ENCODE measurements at places on chromosomes 16 and 17. TPM values are rescaled to one million over a fixed set of nuclear protein-coding genes. Genes with fewer than 3 reads are reported as not detected.

GRCh38 chr17:676060-676700 lies 38.5 kb downstream of the VPS53 start:
- peak; percentile 93 for DNase-seq

The TMEM235 gene
- total RNA-seq, result not detected

The TMEM238L gene
- not detected for total RNA-seq

The MYH1 gene
- total RNA-seq, result not detected

DNA sequence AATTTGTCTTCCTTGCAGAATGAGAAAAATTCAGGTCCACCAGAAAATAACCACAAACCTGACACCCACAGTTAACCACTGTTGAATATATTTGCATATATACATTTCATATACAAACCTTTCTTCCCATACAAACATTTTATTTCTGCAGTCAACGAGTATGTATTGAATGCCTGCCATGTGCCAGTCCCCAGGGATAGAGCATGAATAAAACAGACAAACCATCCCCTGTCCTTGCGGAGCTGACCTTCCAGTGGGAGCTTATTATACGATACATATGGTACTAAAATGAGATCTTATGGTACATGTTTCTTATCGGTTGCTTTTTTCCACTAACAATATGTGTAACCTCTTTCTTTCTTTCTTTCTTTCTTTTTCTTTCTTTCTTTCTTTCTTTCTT lies 116.7 kb downstream of the PITPNC1 start:
- no peak for DNase-seq

DNA sequence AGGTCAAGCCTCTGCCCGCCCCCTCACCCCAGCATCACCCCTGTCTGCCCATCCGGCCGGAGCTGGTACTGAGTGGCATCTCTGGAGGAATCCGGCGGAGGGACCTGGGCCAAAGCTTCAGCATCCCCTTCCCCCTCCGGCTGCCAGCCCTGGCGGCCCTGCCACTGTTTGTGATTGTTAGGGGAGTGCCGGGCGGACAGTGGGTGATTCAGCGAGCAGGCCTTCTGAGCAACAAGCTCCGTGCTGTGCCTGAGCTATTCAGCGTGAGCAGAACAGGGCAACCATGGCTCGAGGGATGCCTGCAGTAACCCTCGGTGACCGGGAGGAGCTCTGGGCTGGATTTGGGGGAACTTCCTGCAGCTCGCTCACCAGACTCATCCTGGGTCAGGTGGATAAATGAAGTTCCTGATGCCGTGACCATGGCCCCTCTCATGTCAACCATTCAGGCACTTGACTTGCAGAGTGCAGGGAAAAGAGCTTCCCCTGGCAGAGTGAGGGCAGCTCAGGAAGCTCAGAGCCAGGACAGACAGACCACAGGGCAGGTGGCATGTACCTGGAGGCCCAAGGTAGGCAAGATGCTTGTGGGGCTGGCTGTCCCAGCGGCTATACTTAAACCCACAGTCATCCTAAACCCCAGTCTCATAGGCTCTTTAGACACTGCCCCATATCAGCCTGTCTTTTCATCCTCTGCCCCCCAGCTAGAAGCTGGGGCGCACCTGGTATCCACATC lies 24.3 kb upstream of the MLKL start:
- DNase-seq, result peak; percentile 18

GRCh38 chr16:49858200-49859124 lies 2.5 kb upstream of the ZNF423 start:
- peak; percentile 42 for DNase-seq

The G6PC1 gene
- not detected for total RNA-seq

DNA sequence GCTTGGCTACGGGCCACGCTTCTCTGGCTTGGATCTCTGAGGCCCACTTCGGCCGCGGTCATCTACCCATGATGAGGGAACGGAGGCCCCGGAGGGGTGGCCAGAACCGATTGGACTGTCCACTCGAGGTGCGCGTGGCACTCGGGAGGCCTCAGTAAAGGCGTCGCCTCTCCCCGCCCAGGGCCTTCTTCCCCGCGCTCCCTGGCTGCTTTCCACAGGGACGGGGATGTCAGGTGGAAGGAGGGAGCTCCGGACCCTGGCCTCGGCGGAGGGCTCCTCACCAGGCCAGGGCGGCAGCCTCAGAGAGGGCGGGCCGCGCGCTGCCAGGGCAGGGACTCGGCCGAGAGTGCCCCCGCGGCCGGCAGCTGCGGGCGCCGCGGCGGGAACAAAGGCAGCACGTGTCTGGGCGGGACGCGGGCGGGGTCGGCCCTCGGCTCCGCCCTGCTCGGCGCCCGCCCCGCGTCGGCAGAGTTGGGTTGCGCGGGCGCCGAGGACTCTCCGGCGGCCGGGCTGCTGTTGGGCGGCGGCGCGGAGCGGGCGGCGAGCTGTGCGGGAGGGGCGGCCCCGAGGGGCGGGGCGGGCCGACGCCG lies 587 bp upstream of the CDK5R1 start:
- peak; percentile 82 for DNase-seq

The CCL8 gene
- total RNA-seq, result not detected

The KRTAP9-8 gene
- not detected for total RNA-seq

DNA sequence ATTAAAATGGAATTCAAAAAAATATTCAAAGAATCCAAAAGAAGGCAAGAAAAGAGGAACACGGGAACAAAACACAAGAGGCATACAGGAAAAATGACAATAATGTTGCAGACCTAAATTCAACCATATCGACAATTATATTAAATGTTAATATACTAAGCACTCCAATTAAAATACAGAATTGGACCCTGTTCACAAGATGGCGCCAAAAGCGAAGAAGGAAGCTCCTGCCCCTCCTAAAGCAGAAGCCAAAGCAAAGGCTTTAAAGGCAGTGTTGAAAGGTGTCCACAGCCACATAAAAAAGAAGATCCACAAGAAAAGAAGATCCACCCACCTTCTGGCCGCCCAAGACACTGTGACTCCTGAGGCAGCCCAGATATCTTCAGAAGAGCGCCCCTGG lies 6.3 kb upstream of the XAF1 start:
- no peak for DNase-seq

DNA sequence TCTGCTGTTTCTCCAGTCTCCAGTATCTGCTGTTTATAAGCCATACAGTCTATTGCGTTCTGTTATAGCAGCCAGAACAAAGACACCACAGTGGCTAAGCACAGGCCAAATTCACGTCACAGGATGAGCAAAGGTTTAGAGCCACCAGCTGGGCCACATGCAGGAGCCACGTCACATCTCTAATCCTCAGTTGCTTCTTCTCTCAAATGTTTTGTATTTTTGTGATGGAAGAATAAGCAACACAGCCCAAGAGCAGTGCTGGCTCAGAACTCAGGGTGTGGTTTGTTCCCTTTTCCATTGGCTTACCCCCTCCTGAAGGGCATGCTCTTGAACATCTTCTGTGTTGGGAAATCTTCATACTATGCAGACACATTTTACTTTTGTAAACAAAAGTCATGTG lies 309.4 kb upstream of the CDH5 start:
- DNase-seq, result no peak

The FLCN gene
- total RNA-seq, result 75.3 TPM

DNA sequence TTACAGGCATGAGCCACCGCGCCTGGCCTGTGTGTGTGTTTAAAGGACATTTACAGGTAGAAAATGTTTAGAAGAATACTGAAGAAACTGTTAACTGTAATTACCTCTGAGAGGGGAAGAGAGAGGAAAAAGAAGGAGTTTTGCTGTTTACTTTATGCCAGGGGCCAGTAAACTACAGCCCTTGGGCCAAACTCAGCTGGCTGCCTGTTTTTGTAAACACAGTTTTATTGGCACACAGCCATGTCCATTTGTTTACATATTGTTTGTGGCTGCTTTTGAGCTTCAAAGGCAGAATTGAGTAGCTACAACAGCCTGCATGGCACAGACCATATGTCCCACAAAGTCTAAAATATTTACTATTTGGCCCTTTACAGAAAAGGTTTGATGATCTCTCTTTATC lies 76.4 kb downstream of the GPR139 start:
- no peak for DNase-seq

DNA sequence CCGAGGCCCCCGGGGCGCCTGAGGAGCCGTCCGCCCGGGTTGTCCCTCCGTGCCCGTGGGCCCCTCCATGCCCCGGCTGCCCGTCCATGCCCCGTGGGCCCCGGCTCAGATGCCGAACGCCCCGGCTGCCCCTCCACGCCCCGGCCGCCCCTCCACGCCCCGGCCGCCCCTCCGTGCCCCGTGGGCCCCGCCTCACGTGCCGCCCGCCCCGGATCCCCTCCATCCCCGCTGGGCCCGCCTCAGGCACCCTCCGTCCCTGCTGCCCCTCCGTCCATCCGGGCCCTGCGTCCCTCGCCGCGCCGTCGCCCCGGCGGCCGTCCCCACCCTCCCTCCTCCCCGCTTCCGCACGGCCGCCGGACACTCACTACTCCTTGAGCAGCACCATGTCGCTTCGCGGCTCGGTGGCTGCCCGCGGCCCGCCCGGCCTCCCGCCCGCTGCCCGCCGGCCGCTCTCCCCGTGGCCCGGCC lies 382 bp downstream of the PITPNA start:
- DNase-seq, result peak; percentile 29

The CD300E gene
- total RNA-seq, result not detected

GRCh38 chr17:79385962-79386563 lies 224.8 kb downstream of the RBFOX3 start:
- no peak for DNase-seq

DNA sequence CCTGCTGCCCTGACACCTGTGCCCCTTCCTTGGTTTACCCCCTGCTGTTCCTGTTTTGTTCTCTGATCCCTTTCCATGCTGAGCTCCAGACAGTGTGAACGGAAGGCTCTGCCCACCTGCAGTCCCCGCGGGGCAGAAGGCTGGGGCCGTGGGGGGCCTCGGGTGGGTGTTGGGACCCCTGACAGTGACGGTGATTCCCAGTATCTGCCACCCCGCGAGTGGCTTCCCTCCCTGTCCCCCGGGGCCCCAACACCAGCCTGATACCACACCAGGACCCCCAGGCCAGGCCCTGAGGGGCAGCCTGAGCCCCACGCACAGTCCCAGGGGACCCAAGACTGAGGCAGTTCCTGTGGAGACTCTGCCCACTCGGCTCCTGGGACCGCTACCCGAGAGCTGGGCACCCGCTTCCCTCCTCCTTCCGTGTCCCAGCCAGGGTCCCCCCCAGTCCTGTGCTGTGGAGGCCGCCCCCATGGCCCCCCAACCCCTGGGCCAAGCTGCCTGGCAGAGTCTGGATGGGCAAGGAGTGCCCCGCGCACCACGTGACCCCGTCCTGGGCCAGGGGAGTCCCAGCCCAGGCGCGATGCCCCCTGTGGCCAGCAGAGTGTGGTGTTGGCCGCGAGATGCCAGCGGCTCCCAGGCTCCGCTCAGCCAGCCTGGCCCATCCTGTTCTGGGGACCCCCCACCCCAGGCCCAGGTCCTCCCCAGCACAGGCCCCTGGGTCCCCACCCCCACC lies 10.0 kb upstream of the C1QTNF8 start:
- DNase-seq, result peak; percentile 62

GRCh38 chr16:69865701-69866100 lies 85.4 kb upstream of the CLEC18A start:
- DNase-seq, result no peak

- DNase-seq, result peak; percentile 33
Measured at GRCh38 chr16:57115514-57116182, 23.3 kb downstream of the CPNE2 start.

The FNDC8 gene
- total RNA-seq, result not detected

- DNase-seq, result peak; percentile 32
Measured at GRCh38 chr17:27596566-27597187, 34.3 kb upstream of the LGALS9 start.

The PLLP gene
- total RNA-seq, result 1.5 TPM

The ZNF469 gene
- 0.18 TPM for total RNA-seq

DNA sequence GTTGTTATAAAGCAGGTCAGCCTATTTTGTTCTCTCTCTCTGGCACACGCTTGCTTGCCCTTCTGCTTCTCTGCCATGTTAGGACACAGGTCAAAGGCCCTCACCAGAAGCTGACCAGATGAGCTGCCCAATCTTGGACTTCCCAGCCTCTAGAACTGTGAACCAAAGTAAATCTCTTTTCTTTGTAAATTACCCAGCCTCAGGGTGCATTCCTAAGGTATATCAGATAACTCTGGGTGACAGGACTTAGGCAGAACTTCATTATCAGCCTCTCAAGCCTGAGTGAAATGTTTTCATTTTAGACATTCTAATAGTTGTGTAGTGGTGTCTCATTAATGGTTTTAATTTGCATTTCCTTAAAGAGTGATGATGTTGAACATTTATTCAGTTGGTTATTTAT lies 124.3 kb downstream of the CDRT15L2 start:
- no peak for DNase-seq

GRCh38 chr16:19114359-19115147 lies 789 bp downstream of the ITPRIPL2 start:
- no peak for DNase-seq

DNA sequence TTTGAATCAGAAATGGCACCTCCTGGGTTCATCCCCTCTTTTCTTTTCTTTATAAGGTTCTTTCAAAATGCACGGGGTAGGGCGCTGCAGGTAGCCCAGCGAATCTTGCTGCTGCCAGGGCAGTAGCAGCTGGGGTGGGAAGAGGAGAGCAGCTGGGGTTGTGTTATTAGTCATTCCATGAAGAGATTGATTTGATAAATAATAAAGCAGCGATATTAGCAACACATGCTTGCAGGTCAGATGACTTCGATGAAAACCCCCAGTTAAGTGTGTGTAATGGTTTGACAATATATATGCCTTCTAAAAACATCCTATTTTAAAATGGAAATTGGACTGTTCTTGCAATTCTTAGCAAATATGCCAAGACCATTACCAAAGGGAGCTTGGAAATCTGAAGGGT lies 200.7 kb downstream of the CCDC182 start:
- DNase-seq, result no peak

The SF3B3 gene
- 43.6 TPM for total RNA-seq

The OR3A2 gene
- total RNA-seq, result not detected

The TPSAB1 gene
- total RNA-seq, result not detected

- no peak for DNase-seq
Measured at GRCh38 chr17:32118835-32119234, 23.5 kb upstream of the RHOT1 start.

DNA sequence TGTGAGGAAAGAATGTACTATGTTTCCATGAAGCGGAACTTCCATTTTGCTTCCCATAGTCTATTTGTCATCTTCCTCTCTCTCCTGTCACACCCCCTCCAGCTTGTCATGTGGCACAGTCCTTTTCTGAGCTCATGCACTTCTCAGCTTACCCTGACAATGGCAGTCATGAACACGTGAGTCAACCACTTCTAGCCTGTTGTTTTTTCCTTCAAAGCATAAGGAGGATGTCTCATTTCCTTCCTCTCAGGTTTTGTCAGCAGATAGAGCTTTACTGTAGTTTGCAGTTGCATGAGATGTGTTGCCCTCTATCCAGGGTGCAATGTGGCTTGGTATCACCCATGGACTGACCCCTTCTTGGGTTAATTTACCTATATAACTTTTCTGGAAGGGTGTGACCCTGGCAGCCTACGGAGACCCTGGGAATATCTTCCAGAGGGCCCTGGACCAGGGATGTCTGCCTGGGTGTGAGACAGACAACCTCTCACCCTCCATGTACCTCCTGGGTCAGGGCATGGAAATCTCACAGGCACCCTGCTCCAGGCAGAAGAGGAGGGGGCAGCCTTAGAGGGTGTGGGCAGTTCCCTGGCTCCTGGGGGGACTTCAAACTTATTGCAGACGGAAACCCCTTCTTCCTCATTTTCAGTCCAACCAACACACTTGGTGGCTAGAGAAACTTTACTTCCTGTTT lies 4.0 kb upstream of the ZNF267 start:
- no peak for DNase-seq

The C17orf67 gene
- 0.51 TPM for total RNA-seq

The FBXL16 gene
- total RNA-seq, result 14.6 TPM

The BIRC5 gene
- total RNA-seq, result 170 TPM
